ENCODE measurements at places on chromosomes 12 and 14.

GRCh38 chr14:54342806-54343205 is 54.0 kb upstream of the CDKN3 start:
- no peak for DNase-seq

- DNase-seq, result no peak
Measured at GRCh38 chr12:128662101-128662500, 161.7 kb downstream of the SLC15A4 start.

DNA sequence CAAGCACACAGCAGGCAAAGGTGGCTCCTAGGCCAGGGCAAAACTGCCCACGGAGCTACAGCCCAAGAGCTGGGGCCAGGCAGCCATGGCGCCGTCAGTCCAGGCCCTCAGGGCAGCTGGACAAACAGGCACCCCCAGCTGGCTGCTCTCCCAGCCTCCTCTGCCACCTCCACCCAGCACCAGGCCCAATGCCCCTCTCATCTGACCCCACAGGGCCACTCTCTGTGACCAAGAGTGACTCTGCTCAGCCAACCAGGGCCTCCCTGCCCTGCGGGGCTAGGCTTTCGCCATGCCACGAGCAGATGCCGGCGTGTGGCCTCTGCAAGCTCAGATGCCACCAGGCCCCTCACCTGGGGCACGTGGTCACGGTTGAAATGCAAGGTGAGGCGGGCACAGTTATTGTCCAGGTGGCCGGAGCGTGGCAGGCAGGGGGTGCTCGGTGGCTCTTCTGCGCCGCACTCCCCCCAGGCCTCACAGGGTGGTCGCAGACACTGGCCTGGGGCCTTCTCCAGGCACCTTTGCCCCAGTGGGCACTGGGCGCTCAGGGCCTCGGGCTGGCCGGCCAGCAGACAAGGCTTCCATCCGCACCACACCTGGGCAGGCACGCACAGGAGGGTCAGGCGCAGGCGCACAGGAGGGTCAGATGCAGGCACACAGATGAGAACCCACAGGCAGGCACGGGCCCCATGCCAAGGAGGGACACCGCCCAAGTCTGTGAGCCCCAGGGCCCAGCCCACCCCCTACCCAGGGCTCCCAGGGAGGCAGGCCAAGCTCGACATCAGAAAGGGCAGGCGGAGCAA is 23.0 kb downstream of the JAG2 start:
- DNase-seq, result no peak

GRCh38 chr12:75288860-75289259 is 41.3 kb downstream of the CAPS2 start:
- no peak for DNase-seq

- DNase-seq, result no peak
Measured at GRCh38 chr12:2291182-2291832, 238.5 kb downstream of the CACNA1C start.
